ENCODE measurements at places on chromosomes 7 and 10.

- DNase-seq: no peak
Measured at GRCh38 chr7:2228921-2229320, 3.8 kb downstream of the MAD1L1 start.

- no peak for DNase-seq
Measured at GRCh38 chr10:30903397-30904138, 128.1 kb downstream of the ZNF438 start.

DNA sequence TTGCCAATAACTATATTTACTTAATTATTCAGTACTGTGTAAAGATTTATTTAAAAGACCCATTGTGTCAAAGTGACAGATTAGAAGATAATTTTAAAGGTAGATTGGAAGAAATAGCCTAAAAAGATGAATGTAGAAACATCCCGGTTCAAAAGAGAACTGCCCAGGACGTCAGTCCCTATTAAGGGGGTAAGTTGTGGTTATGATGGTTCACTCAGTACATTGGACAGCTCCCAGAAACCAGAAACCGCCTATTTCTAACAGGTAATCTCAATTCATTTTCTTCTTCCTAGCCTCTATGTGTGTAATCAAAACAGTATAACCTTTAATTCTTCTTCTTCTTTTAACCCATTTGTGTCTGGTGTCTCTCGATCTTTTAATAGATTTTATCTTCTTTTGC is 1.5 kb upstream of the FERD3L start:
- DNase-seq: no peak

- DNase-seq: no peak
Measured at GRCh38 chr7:157248659-157249058, 88.1 kb upstream of the DNAJB6 start.

- DNase-seq: no peak
Measured at GRCh38 chr10:9508606-9509005, 1454.1 kb downstream of the GATA3 start.

DNA sequence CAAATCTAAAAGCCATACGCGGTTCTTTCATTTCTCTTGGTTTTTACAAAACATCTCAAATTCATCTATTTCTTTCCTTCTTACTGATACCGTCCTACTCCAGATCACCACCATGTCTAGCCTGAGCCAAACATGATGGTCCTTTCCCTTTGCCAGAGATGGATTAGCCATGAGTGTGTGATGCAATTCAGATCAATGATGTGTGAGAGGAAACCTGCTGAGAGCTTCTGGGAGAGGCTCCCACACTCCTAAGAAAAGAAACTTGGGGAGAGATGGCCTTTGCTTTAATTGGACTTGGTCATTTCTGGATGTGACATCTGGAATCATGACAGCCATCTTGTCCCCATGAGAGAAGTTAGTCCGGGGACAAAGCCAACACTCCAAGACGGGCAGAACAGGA is 367.2 kb downstream of the FGFR2 start:
- DNase-seq: no peak

DNA sequence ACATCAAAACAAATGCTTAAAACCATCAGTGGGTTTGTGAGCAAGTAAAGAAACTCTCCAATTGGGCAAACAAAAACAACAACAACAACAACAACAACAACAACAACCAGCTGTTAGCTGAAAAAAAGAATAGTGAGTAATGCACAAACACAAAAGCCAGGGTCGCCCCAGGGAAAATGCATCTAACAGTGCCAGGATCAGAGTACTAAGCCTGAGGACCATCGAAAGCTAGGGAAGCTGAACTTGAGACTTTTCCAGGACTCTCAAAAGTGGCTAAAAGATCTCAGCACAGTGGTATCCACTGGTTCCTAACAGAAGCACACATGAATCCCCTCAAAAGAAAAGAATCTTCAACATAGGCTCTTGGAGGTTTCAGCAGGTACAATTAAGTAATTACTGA is 83.3 kb downstream of the CPXM2 start:
- DNase-seq: no peak

GRCh38 chr7:134885967-134886352 is 100.3 kb upstream of the AGBL3 start:
- no peak for DNase-seq

DNA sequence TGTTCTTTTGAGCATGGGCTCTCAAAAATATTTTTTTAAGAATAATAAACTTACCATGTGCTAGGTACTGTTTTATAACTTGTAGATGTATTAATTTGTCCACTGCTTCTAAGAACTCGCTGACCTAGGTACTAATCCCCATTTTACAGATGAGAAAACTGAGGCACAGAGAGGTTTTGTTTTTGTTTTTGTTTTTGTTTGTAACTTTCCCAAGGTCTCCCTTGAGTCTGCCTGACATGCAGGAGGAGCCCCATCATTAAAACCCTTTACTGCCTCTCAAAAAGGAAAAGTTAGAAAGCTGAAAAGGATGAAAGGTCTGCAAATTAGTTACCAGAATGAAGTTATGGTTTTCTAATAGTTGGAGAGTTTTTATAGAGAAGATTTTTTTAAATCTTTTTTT is 38.5 kb upstream of the AGBL3 start:
- DNase-seq: no peak

GRCh38 chr7:48419401-48419800 is 248.1 kb downstream of the ABCA13 start:
- DNase-seq: no peak

DNA sequence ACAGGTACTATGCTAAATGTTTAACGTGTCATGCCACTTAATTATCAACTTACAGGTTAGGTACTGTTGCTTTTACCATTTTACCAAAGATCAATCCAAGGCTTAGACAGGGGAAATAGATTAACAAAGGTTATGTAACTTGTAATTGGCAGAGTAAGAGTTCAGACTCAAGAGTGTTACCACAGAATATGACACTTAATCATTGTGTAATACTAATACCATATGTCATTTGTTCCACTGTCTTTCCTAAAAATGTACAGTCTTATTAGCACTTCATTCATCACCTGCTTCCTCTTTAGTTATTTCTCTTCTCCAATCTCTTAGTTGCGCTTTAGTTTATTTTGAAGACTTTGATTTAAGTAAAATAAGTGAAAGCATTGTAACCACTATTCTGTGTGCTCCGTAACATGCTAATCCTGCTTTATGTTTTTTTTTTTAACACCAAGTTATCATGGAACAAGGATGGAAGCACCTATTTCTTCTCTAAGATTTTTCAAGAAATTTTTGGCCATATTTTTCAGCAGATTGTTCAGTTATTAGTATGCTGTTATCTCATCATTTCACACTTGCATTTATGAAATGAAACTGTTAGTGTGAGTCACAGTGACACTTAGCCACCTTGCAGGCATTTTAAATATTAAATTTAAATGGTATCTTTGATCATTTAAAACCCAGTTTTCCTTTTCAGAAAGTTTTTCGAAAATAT is 197.3 kb downstream of the PHF14 start:
- no peak for DNase-seq

DNA sequence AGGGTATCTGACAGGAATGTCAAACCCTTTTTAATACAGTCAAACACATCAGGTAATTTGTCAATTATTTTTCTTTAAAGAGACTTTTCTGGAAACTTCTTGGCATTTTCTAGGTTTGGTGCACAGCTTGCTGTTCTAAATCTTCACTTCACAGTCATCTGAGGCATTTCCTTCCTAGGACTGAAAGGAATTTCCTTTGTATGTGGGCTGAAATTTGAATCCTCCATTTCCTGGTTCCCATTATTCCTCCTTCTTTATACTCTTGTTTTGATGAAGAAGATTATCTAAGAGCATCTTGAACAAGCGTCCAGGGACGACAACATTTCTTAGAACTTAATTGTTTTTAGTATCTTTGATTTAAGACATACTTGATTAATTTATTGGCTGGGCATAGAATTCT is 24.9 kb downstream of the CALD1 start:
- no peak for DNase-seq

- DNase-seq: no peak
Measured at GRCh38 chr7:38154278-38154677, 23.8 kb upstream of the STARD3NL start.

GRCh38 chr7:44956157-44956766 is 22.6 kb downstream of the MYO1G start:
- DNase-seq: no peak

GRCh38 chr7:98119256-98119918 is 12.7 kb downstream of the LMTK2 start:
- DNase-seq: no peak

DNA sequence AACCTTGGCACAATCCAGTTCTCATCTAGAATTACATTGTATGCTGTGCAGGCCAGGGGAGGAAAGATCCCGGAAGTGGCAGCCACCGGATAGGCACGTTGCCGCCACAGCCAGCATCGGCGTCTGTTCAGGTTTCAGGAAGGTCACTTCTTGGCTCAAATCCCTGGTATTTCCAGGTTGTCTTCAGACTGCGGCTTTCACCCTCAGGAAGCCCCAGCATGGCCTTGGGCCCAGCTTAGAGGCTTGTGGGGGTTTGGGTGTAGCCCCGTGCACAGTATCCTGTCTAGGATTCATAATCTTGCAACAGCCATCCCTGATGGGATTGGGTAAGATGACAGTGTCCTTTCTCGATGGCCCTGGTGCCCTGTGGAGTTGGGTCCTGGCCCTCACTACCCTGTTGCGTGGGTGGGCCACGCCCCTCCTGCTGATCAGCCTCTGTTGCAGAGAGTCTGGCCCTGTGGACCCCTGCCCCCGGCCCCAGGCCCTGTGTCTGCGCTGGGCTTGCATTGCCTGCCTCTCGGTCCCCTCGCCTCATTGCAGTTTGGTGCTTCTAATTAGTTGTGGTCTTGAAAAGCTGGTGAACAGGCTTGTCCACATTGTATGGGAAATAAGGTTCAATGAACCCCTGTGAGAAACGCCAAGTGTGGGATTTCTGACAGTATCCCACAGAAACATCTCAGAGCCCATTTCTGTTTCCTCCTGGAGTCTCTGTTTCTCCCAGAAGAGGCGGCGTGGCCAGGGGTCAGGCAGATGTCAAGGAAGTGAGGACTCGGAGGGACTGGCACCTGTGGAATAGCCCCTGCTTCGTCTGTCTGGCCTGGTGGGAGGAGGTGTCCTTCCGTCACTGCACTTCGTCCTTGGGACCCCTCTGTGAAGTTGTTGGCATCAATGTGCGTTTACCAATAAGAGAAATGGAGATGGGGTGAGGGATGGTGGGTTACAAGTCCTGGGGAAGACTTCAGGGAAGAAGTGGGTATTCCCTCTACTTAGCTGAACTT is 77.5 kb downstream of the MGMT start:
- no peak for DNase-seq

GRCh38 chr7:81624650-81625631 is 144.9 kb downstream of the HGF start:
- no peak for DNase-seq

DNA sequence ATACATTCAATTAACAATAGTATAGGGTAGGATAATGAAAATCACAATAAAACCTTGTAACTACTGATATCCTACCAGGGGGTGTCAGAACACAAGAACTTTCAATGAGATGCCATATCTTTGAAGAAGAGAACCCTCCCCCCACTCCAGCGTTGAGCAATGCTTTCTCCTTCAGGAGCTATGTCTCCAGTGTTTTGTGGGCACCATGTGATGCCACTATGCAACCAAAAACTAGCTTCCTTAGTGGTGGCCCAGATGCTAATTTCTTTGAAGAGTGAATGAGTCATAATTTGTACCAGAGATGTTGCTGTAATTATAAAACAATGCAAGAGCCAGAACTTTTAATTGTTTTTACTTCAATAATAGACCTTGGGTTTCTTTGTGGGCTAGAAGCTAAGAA is 76.0 kb upstream of the ADO start:
- DNase-seq: no peak

- DNase-seq: no peak
Measured at GRCh38 chr7:64099656-64100531, 54.7 kb downstream of the ZNF727 start.

- DNase-seq: no peak
Measured at GRCh38 chr10:58856508-58857240, 319.8 kb upstream of the PHYHIPL start.

DNA sequence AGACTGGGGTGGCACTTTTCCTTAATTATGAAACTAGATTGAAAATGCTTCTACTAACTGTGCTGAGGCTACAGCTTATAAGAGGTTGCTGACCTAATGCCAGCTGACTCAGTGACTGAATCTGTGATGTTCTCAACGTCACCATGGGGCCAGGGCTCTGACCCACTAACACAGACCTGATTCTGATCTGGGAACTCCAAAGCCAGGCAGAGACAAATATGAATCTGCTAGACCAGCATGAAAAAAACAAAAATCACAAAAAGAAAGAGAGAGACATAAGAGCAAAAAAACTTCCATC is 16.1 kb downstream of the USP6NL start:
- no peak for DNase-seq

- DNase-seq: no peak
Measured at GRCh38 chr7:158508802-158509385, 78.7 kb downstream of the PTPRN2 start.

DNA sequence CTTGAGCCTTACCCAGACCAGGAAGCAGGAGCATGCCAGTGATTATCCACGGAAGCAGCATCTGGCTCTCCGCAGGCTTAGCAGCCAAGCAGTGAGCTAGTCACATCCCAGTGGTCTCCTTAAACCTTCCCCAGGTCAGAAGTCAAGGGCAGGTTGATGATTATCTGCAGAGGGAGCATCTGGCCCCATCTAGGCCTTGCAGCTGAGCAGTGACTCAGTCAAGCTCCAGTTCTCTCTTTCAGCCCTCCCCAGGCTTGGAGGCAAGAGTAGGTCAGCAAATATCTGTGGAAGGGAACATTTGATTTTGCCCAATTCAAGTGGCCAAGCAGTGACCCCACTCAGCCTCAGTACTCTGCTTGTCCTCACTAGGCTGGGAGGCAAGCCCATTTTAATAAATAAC is 61.6 kb downstream of the ANKRD7 start:
- no peak for DNase-seq

- no peak for DNase-seq
Measured at GRCh38 chr10:102744374-102745051, 765 bp downstream of the WBP1L start.

- no peak for DNase-seq
Measured at GRCh38 chr10:5658871-5659618, 7.3 kb downstream of the ASB13 start.

DNA sequence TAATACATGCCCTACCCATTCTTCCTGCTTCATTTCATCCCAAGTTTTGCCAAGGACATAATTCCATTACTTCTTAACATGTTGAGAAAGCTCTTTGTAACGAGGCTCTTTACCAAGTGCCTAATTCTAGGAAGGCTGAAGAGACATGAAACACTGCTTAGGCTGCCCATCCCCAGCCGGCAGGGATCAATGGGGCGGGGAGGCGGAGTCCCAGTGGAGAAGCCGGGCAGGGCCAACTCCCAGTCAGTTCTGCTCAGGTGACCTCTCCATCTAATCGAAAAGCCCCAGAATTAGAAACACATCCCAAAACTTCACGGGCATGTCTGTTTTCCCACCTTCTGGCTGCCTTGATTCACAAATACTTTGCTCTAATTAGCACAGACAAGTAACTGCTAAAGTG is 89.5 kb upstream of the LYZL1 start:
- DNase-seq: no peak

- DNase-seq: no peak
Measured at GRCh38 chr10:79003183-79004100, 65.3 kb upstream of the ZMIZ1 start.
